ENCODE measurements at places on chromosomes 13 and 19.
A peak's percentile ranks its signal among the peaks of the same experiment; 100 is the strongest.

DNA sequence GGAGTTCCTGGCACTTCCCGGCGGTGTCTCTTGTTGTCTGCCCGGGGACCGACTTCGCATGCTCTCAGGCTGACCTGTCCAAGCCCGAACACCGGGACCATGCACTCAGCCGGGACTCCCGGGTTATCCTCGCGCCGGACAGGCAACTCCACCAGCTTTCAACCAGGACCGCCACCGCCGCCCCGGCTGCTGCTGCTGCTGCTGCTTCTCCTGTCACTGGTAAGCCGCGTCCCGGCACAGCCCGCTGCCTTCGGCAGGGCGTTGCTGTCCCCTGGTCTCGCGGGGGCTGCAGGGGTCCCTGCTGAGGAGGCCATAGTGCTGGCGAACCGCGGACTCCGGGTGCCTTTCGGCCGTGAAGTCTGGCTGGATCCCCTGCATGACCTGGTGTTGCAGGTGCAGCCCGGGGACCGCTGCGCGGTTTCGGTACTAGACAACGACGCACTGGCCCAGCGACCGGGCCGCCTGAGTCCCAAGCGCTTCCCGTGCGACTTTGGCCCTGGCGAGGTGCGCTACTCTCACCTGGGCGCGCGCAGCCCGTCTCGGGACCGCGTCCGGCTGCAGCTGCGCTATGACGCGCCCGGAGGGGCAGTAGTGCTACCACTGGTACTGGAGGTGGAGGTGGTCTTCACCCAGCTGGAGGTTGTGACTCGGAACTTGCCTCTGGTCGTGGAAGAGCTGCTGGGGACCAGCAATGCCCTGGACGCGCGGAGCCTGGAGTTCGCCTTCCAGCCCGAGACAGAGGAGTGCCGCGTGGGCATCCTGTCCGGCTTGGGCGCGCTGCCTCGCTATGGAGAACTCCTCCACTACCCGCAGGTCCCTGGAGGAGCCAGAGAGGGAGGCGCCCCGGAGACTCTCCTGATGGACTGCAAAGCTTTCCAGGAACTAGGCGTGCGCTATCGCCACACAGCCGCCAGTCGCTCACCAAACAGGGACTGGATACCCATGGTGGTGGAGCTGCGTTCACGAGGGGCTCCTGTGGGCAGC lies 661 bp downstream of the FREM2 start:
- no peak for DNase-seq

DNA sequence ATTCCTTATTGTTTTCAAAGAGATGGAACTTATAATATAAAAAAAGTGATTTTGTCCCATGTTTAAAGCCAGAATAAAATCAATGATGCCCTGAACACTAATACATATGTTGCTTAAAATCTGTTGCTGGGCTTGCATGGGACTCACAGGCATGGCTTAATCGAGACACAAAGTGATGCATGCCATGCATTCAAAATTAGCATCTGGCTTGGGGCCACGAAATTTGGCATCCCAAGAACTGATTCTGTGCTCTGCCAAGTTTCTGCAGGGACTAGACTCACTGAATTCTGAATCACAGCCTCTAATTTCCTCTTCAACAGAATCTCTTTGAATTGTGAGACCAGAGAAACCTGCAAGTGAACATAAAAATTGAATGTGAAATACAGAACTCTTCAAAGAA lies 109.2 kb downstream of the PCDH17 start:
- no peak for DNase-seq

DNA sequence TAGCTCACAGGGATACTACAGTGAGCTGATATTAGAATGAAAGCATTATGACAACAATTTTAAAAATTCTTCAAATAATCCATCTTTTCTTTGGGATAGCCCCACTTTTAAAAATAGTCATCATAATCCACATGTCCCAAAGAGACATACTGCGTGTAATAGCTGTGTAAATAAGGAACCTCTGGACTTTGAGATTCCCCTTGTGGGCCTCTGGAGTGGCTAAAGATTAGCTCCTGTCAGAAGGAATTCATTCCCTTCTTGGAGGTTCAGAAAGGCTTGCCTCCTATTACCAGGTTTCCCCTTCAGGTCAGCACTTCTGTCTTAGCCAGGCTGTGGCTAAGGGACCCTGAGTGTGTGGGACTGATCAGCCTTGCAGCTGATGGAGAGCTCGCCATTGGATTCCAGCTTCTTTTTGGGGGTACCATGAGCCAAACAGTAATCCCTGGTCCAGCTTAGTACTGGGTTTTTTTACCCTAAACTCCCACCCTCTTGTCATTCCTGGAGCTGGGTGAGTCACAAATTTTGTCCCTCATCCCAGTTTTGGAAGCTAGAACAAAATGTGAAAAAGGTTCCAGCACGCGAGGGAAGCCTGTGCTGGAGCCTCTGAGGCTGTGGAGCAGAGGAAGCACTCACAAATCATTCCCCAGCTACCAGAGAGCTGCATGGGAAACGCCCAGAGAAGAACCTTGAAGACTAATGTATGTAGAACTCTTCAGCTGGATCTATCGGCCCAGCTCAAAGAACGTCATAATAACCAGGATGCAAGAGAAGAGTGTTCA lies 96.7 kb downstream of the RNASEH2B start:
- no peak for DNase-seq

DNA sequence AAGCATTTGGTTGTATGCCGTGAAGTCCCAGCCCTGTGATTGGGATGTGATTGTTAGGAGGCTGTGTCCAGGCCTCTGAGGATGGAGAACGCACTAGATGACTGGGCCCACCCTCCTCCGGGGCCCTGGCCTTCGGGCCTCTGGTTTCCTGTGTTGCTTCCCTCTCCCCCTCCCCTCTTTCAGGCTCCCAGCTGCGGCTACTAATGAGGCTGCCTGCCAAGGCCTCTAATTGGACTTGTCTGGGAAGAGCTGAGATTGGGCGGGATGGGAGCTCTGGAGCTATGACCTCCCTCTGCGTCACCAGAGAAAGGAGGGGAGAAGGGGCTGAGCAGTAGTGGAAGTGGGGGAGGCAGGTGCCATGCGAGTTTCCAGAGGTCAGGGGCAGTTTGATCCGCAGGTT lies 9.9 kb downstream of the PTH2 start:
- DNase-seq, result no peak

DNA sequence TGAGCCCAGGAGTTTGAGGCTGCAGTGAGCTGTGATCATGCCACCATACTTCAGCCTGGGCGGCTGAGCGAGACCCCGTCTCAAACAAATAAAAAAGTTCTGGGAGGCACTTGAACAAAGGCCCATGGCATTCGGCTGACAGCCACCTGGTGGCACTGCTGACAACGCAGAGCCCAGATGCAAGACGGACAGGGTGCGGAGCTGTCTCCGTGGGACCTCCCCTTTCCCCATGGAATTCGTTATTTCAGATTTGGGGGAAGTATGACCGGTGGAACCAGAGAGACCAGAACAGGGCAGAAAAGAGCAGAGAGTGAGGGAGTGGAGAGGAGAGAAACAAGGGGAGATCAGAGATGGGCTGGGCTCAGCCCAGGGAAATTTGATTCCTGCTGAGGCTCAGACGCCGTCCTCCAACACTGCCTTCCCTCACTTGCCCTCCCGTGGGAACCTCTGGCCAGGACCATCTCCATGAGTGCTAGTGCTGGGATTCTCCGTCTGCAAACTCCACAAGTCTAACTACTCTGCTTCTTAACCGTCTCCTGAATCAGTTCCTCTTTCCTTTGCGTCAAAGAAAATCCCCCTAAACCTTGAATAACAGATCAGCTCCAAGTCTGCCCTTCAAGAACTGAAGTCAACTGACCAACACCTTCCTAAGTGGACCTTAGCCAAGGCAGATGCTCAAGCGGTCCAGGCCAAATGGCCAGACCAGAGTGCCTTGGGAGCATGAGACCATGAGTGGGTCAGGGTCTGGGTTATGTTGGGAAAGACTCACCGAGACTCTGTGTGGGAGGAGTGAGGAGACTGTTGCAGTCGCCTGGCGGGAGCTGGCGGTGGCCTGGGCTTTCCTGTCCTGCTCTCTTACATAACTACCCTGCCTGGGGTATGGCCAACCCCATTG lies 11.9 kb upstream of the ATF5 start:
- DNase-seq, result no peak

GRCh38 chr13:97445522-97446187 lies 11.7 kb downstream of the RAP2A start:
- no peak for DNase-seq

GRCh38 chr13:30718661-30719524 lies 16.4 kb upstream of the ALOX5AP start:
- peak; percentile 64 for DNase-seq

DNA sequence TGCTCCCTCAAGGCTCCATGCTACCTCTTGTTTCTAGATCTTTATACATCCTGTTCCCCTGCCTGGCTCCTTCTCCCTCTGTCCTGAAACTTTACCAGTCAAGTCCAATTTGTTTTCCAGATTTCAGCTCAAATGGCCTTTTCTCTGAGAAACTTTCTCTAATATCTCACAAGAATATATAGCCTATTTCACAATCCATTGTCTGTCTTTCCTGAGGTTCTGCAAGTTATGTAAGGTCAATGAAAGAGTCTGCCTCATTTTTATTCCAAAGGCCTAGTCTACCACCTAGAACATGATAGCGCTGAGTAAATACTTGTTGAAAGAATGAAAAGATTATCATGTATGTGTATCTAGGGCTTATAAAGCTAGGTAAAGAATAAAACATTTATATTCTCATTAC lies 348.8 kb downstream of the SPRY2 start:
- DNase-seq, result no peak

GRCh38 chr13:39605677-39606320 lies 2.8 kb upstream of the LHFPL6 start:
- no peak for DNase-seq

DNA sequence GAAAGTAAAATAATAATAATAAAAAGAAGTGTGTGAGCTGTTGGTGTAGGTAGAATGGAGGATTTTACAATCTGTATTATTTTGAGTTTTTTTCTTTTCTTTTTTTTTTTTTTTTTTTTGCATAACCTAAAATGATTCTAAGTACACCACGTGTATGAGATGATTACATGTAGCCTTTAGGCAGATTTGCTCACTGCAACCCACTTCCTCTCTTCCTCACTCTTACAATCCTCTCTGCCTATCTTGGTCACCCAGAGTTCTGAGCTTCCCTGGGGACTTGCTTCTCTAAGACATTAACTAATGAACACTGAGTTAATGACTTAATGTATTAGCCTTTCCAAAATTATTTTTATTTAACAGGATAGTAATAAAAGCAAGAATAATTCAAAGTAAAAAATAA lies 1169.6 kb downstream of the EFNB2 start:
- no peak for DNase-seq

DNA sequence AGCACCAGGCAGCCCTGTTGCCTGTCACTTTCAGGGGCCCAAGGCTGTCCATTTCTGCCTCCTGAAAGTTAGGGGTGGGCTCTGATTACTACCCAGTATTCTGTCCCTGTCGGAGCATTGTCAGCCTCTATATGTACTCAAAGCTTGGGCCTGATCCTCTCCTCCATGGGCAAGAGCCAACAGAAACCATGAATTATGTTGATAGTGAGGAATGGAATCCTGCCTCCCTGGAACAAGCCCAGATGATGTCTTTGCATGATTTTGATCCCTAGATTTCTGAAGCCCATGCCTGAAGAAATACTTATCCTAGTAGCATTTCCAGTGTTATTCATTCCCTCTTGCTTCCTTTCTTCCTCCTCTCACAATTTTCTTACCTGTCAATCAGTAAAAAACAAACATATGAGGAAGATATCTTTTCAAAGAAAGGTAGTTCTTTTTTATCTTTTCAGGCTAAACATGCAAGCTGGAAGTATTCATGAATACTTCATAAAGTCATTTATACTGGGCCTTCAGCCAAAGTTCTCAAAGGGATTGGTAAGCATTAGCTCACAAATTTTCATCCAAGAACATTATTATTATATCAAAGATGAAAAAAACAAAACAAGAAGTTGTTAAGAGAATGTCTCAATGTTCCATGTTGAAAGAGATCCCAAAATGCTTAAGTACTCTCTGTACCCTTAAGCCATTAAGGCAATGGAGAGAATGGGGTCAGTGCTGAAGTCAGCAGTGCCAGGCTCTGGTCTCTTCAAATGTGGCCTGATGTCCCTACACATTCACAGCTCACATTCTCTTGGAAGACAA lies 171.7 kb downstream of the NHLRC3 start:
- DNase-seq, result no peak

- DNase-seq, result no peak
Measured at GRCh38 chr19:7701049-7701653, 780 bp downstream of the FCER2 start.

DNA sequence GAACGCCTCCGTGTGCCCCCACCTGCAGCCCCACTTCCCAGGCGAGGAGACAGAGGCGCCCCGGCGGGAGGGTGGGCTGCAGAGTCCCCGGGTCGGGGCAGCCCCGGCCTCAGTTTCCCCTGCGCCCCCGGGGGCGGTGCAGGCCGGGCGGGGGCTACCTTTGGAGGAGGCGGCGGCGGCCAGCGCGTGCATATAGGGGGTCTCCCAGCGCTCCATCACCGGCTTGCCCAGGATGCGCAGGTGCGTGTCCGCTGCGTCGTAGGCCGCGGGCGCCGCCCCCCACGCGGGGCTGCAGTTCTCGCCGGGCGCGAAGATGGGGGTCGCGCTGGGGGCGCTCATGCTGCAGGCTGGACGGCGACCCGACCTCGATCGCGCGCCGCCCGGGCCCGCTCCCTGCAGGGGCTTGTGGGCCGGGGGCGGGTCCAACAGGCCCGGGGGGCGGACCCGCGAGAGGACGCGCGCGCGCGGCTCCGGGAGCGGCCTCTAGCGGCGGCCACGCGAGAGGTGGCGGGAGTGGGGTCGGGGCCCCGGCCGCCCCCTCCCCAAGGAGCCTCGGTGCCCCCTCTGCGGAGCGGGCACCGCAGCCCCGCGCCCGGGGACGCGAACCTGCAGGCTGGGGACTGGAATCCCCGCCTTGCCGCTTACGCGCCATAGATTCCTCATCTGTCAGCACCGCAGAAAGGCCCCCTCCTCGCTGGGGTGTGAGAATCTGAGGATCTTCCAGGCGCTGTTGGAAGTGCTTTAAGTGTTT lies at the start of gene GAMT:
GAMT (minus strand) TSS at position 405 of the 751 bp plus-strand sequence; CDS start at position 339, 66 bp downstream.
- DNase-seq, result no peak

DNA sequence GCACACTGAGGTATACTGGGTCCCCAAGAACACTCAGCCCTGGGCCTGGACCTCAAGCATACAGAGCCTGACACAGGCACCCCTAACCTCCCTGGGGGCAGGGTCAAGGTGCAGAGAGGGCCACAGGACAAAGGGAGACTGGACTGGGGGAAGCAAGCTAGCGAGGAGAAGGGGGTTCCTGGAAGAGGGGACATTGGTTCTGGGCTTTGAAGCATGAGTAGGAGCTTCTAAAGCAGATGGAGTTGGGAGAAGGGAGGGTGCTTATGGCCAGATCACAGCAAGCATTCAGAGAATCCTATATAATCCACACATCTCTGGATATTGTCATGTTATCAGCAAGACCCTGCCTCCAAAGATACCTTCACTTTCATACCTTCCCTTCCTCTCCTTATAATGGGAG lies 3.2 kb downstream of the CIB3 start:
- DNase-seq, result no peak

Data from AG09309 (cell line).